Motor neuron (in vitro differentiated cells): ENCODE measurements at places on chromosomes 7 and 10. TPM values are rescaled to one million over a fixed set of nuclear protein-coding genes. Genes with fewer than 3 reads are reported as not detected.

CALML5 gene
- not detected in 2 replicates for total RNA-seq

SPDYE8 gene
- 0.93 and 1.2 TPM in 2 replicates for total RNA-seq

ADO gene
- total RNA-seq = 29.9 and 30.7 TPM in 2 replicates

PAPOLB gene
- 0.10 TPM in 1 of 2 replicates, not detected in the other for total RNA-seq

HNRNPA2B1 gene
- total RNA-seq = 621 and 644 TPM in 2 replicates

- no peak for ATAC-seq
Observed at GRCh38 chr7:123026251-123026650, 30.8 kb upstream of the TAS2R16 start.

DNA sequence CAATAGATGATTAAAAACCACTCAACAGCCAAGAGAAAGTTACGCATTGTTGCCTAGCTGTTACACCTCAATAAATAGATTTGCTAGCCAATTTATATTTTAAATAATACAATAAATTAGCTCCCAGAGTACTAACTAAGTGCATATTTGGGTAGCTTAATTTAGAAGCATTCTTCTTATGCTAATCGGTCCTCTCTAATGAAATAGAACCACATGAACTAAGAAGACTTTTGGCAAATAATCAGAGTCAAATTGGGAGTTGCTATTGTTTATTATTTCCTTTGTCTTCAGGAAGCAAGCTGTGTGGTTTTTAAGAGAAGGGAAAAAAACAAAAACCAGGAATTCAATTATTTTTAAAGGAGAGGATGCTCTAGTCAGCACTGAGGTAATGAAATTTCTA is 49.0 kb upstream of the TRIL start:
- ATAC-seq = no peak

- ATAC-seq = no peak
Observed at GRCh38 chr10:92593619-92594588, 974 bp downstream of the KIF11 start.

- ATAC-seq = no peak
Observed at GRCh38 chr7:51027106-51027934, 244.6 kb upstream of the GRB10 start.

GRCh38 chr10:75111907-75112679 is 637 bp downstream of the SAMD8 start:
- ATAC-seq = peak; percentile 49

GRCh38 chr10:23481363-23481961 is 42.6 kb downstream of the OTUD1 start:
- ATAC-seq = no peak

GRCh38 chr7:23450518-23450917 is 19.8 kb downstream of the IGF2BP3 start:
- no peak for ATAC-seq

GRCh38 chr10:61175316-61175715 is 231.3 kb upstream of the RHOBTB1 start:
- no peak for ATAC-seq

PLA2G12B gene
- total RNA-seq = 0.27 and 0.33 TPM in 2 replicates

WDR86 gene
- 0.43 and 0.56 TPM in 2 replicates for total RNA-seq

DNA sequence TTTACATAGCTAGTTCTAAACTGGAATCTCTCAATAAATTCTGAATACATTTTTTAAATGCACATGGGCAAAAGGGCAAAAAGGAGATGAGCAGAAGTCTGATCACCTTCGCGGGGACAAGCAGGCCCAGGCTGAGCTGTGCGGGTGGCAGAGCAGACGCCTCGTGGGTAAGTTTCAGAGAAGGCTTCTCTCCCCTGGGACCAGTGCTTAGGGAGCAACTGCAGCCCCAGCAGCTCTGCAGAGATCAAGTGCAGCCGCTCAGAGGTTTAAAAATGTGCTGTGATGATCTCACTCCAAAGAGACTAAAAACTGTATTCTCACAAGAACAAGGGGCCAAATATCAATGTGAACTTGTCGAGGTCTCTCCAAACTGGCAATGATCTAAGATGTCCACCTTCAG is 264.3 kb upstream of the RNF32 start:
- ATAC-seq = no peak

- ATAC-seq = no peak
Observed at GRCh38 chr10:47146572-47146971, 153.4 kb upstream of the GDF10 start.

- peak; percentile 79 for ATAC-seq
Observed at GRCh38 chr10:116742367-116743265, at the start of gene HSPA12A. Gene HSPA12A, minus strand, starts transcription at chr10:116742566. Its CDS starts 97 bp downstream, at chr10:116742469.

UBN2 gene
- 13.8 and 15.8 TPM in 2 replicates for total RNA-seq

GRCh38 chr7:113078331-113078730 is 8.3 kb downstream of the GPR85 start:
- no peak for ATAC-seq

GRCh38 chr10:60952067-60952845 is 8.3 kb upstream of the RHOBTB1 start:
- ATAC-seq = no peak

- ATAC-seq = no peak
Observed at GRCh38 chr10:30831426-30831825, 200.2 kb downstream of the ZNF438 start.

GRCh38 chr10:111479966-111480365 is 403.1 kb downstream of the ADRA2A start:
- peak; percentile 16 for ATAC-seq

GRCh38 chr10:62992145-62992721 is 140.9 kb upstream of the NRBF2 start:
- ATAC-seq = no peak

DNA sequence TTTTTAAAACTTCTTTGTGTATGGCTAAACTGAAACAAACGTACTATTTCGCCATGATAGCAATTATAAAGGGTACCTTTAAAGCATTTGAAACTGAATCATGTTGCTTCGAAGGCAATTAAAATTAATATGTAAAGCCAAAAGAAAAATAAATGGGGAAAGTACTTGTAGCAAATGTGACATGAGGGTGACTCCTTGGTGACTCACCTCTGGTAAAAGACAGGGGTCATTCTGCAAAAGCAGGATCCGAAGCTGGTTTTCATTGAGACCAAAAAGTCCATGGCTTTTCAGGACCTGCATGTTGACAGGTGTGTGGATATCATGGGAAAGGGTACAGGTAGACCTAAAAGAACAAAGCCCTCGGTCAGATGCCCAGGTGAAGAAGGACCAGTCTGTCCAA is 1.5 kb downstream of the ZC3HAV1L start:
- ATAC-seq = no peak

DNA sequence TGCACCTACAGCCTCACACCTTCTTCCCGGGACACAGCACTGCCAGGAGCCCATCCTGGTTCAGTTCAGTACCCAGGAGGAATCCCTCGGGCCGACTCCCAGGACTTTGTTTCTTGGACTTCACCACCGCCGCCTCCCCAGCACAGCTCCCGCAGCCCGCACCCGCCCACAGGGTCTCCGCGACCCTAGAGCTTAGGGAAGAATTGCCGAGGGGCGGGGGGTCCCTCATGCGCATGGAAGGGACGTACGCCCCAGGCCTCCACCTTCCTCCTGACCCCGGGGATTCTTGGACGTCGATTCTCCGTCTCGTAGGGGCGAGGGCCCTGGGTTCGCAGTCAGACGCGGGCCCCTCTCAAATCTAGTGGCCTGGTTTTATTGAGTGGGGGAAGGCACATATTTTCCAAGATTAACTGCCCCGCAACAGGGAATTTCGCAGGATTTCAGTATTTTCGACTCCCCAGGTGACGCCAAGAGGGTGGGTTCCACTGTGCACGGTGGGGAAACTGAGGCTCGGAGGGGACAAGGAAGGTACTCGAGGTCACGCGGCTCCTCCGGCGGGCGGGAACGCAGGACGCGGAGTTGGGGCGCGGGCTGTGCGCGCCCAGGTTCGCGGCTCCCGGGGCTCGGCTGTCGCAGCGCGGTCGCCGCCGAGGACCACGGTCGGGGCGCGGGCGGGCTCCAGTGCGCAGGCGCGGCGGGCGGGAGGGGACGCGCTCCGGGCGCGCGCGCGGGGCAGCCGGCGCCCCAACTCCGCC is at the start of gene ADCY1:
Gene ADCY1 (plus strand): TSS at position 708 of the 755 bp plus-strand sequence. CDS start 176 bp downstream, outside the sequence.
- no peak for ATAC-seq

- ATAC-seq = peak; percentile 81
Observed at GRCh38 chr10:89837165-89838043, 136.0 kb downstream of the KIF20B start.

SEMA3C gene
- 219 and 249 TPM in 2 replicates for total RNA-seq

DNA sequence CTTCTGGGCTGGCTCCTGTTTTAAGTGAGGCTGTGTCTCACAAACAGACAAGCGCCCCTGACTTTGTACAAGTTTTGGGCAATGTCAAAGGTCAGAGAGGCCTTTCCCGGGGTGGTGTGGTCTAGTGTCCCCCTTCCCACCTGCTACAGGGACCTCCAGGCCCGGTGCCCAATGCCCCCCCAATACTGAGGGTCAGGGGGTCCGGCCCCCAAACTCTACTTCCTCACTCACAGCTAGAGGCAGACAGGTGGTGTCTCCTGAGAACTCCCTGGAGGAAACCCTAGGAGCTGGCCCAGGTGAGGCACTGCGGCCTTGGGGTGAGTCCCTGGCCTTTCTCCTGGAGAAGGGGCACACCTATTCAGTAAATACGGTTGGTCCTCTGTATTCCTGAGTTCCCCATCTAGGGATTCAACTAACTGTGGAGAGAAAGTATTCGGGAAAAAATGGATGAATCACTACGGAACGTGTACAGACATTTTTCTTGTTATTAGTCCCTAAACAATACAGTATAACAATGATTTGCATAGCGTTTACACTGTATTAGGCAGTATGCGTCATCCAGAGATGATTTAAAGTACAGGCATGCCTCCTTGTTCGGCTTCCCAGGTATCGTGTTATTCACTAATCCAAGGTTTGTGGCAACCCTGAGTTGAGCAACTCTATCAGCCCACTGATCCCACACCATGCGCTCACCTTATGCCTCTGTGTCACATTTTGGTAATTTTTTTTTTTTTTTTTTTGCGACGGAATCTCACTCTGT is 308.1 kb downstream of the WDR37 start:
- no peak for ATAC-seq

GRCh38 chr7:2880874-2881533 is 36.9 kb upstream of the GNA12 start:
- peak; percentile 27 for ATAC-seq

UCMA gene
- not detected in 2 replicates for total RNA-seq

TMEM139 gene
- total RNA-seq = 1.8 and 5.7 TPM in 2 replicates

MAPK8 gene
- 84.9 and 93.9 TPM in 2 replicates for total RNA-seq

- no peak for ATAC-seq
Observed at GRCh38 chr10:22599048-22599561, 115.3 kb downstream of the PIP4K2A start.

DNA sequence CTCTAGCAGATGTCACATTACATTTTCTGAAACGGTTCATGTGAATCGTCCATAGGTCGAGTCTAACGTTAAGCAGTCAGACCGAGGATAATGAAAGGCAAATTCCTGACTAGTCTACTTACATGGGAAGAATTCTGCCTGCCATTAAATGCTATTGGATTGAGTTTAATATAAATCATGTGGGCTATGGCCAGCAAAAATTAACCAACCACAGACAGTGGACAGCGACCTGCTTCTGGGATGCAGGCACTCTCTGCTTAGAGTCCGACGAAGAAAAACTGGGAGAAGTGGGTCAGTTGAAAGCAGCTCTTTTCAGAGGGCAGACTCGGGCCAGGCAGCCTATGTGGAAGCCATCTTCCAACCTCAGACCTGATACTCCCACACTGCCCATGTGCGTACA is 16.6 kb downstream of the PIP4K2A start:
- no peak for ATAC-seq

DNA sequence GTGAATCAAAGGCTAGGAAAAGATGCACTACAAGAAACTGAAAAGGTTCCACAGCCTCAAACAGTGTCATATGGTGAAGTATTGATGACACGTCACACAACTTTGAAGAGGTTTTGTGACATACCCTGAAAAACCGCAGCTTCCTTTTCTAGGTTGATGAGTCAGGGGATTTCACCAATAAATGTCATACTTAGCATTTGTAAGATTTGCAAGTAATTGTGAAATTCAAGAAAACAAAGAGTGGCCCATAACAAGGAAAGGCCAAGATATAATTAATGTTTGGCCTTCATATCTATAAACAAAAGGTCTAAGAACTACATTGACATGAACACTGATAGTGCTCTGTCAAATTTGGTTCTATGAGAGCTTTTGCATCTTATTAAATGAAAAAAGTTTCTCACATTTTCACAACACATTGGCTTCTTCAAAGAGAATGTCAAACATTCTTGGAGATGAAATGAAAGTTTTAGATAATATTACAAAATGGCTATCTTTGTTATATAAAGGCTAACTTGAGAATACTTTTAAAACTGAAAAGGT is 62.0 kb upstream of the NAMPT start:
- peak; percentile 96 for ATAC-seq

PTPRN2 gene
- 10.2 and 11.7 TPM in 2 replicates for total RNA-seq

SNX13 gene
- total RNA-seq = 25.4 and 25.8 TPM in 2 replicates

DNA sequence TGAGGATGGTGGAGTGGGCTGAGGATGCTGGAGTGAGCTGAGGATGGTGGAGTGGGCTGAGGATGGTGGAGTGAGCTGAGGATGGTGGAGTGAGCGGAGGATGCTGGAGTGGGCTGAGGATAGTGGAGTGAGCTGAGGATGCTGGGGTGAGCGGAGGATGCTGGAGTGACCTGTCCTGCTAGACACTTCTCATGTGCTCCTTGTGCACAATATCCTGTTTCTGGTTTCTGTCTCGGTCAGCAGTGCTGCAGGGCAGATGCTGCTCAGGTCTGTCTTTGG is 29.2 kb downstream of the ANXA8 start:
- no peak for ATAC-seq

CDC14C gene
- 0.09 TPM in 1 of 2 replicates, not detected in the other for total RNA-seq

DNA sequence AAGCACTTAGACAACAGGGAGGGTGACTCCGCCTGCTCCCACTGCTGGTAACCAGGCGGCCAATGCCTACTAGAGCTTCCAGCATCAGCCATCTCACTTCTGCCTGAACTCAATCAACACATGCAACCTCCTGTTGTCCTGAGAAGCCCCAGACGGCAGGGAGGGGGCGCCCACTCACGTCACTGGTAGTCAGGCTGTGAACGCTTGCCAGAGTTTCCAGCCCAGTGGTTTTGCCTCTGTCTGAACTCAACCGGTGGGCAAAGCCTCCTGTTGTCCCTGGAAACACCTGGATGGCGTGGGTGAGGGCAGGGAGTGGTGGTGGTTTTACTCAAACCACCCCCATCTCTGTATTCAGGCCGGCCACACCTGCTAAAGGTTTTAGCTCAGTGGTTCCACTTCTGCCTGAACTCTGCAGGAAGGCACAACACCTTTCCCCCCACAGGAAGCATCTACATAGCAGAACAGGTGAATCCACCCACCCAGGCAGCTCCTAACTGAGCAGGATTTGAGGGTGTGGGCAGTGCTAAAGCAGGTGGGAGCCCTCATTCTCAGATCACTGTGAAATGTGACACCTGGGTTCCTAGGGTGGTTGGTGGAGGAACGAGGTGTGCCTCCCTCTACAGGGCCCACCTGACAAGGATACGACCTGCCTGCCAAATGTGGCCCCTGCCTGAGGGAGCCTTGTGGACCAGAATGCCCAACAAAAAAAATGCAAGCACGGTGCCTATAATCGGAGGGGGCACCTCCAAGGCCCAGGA is 563.0 kb upstream of the SEMA3D start:
- ATAC-seq = no peak

DNA sequence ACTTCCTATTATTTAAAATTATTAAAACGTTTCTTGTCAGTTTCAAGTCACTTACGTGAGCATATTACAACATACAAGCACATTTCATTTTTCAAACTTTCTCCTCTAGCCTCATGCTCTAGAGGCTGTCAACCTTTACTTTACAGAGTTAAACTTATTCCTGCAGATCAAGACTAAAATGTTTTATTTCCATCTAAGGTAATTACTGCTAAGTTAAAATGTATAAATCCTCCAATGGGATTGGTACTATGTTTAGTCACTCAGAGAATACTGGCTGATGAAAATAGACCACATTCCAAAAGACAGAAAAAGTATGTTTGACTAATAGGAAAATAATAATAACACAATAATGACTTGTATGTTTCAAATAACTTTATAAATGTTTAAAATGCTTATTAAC is 8.4 kb upstream of the TRDMT1 start:
- ATAC-seq = no peak
